ENCODE measurements at places on chromosomes 11 and 22.

DNA sequence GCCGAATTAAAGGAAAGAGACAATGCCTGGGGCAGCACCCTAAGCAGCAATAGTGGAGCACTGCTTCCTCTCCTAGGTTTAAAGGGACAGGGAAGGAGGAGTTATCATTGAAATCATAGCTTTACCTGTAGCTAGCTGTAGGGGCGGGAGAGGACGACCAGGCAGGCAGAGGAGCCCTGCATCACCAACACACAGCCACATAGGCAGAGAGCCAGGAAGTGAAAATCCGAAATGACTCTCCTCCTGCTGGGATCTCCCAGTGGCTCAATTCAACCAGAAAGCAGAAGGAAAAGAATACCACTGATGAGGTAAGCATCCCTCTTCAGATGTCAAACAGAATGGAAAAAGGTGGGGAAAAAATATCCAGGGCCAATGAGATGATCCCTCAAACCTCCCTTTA, 20.4 kb downstream of the MRGPRX4 start:
- DNase-seq: no peak

DNA sequence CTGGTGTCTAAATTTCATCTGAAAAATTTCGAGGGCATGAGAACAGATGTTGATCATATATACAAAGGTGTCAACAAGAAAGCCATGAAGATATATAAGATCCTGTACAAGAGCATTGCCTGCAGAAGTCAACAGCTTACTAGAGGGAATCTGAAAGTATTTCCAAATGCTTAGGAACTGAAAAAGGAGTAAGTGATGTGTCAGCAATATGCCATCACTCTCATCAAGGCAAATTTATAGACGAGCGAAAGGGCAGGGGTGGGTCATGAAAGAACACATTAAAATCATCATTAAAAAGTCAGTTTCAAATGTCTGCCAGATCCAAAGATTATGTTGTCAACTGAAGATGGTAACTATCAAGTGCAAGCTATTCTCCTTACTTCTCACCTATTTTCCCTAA, 1299.0 kb downstream of the LRRC4C start:
- DNase-seq: no peak

- no peak for DNase-seq
Measured at GRCh38 chr22:49999946-50000586, 12.5 kb downstream of the IL17REL start.

DNA sequence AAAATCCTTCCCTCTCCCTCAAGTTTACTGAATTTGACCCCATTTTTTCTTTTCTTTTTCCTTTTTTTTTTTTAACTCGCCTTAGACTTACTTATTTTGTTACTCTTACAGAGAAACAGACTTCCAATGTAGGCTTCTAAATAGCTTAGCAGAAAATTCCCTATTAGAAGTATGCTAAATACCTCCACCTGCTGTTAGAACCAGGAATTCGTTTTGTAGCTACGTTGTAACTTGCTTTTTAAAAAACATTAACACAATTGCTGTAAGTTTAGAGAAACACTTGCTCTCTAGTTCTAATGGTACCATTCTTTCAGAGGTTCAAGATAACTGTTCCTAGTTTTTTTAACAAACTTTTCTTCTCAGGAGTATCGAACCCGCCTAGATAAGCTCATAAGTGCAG, 324.2 kb downstream of the DCDC1 start:
- DNase-seq: no peak
